ENCODE measurements at places on chromosomes 3 and 15. TPM values are rescaled to one million over a fixed set of nuclear protein-coding genes. Genes with fewer than 3 reads are reported as not detected.

Gene CCDC191
- 5.9 TPM for polyA plus RNA-seq

Gene UBE2Q2
- 12.9 TPM for polyA plus RNA-seq

Gene OSTN
- not detected for polyA plus RNA-seq

Gene FAM219B
- polyA plus RNA-seq = 16.7 TPM

Gene ROBO1
- polyA plus RNA-seq = not detected

Gene DGKG
- 0.30 TPM for polyA plus RNA-seq

Gene IMPG2
- not detected for polyA plus RNA-seq

Gene PTPRG
- polyA plus RNA-seq = not detected

Gene SLC22A13
- polyA plus RNA-seq = not detected

Gene LRRC15
- polyA plus RNA-seq = not detected

Gene ETFA
- polyA plus RNA-seq = 99.8 TPM

Gene TTC21A
- 11.7 TPM for polyA plus RNA-seq

Measured in naive B cell (primary cell).